AML-193 (cell line): ENCODE measurements at places on chromosomes 11 and 22.
A peak's percentile ranks its signal among the peaks of the same experiment; 100 is the strongest.

DNA sequence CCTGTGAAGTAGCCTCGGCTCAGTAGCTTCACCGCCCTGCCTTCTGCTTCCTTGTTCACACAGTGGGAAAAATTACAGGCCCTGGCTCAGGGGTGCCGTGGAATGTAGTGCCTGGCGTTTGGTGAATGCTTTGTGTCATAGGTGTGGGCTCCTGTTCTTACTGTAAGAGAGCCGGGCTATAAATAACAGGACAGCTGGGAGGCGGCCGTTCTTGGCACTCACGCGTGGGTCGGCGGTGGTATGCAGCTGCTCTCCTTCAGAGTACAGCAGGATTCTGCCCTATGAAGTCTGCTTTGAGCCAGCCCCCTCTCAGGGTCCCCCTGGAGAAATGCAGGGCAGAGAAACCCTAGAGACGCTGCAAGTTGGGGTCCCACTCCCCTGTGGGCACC is 84.2 kb downstream of the CTTN start:
- DNase-seq, result no peak

GRCh38 chr11:12200991-12201985 is 90.9 kb downstream of the MICAL2 start:
- no peak for DNase-seq

DNA sequence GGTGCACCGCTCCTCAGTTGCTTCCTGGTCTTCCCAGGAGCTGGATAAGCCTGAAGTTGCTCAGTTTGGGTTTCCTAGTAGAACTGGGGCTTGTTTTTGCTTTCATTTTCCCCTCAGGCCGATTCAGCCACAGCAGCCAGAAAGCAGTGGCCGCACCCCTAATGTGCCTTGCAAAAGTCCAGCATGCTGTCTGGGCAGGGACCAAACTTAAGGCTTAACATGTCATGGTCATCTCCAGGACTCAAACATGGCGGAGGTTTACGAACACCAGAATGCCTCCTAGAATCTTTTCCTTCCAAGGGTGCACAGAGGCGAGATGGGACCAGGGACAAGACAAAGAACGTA is 2.5 kb downstream of the GNG3 start:
- no peak for DNase-seq

DNA sequence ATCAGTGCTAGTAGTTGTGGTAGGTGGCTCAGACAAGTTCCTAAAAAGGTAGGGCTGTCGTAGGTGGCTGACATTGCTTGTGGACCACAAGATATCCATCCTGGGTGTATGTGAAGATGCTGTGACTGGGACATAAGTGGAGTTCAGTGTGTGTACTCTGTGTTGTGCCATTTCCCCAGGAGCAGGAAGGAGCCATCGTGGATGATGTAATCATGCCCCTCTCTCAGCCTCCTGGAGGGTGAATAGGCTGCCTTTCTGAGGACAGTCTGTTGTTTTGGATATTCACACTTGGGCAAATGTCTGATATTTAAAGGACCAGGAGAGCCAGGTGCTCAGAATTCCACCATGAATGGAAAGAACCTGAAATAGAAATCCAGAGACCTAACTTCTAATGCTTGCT is 2.7 kb downstream of the HEPHL1 start:
- no peak for DNase-seq

GRCh38 chr11:46307369-46307768 is 29.9 kb downstream of the CREB3L1 start:
- DNase-seq, result no peak

GRCh38 chr11:71330349-71330748 is 78.0 kb upstream of the SHANK2 start:
- no peak for DNase-seq

- peak; percentile 57 for DNase-seq
Measured at GRCh38 chr11:34266090-34266912, 91.5 kb downstream of the ABTB2 start.

- no peak for DNase-seq
Measured at GRCh38 chr22:29830585-29830984, 7.5 kb downstream of the ASCC2 start.

- DNase-seq, result no peak
Measured at GRCh38 chr22:43206509-43207161, 19.7 kb upstream of the TTLL12 start.

DNA sequence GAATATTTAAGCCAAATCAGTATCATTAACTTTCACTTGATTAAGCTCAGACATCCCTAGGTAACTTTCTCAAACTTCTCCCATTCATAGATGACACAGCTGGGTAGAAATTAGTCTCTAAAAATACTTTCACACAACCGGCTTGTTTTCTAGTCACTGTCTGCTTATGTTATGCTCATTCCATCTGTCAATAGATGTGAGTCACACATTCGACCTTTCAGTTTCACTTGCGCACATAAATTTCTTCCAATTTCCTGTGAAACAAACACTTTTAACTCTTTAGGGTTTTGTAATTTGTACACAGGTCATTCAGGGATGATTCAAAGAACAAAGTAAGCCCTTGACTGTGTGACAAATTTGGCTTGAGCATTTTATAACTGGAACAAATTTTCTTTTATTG is 723.0 kb downstream of the KCNA4 start:
- DNase-seq, result no peak

GRCh38 chr11:68077617-68078582 is 39.1 kb downstream of the TCIRG1 start:
- no peak for DNase-seq

- no peak for DNase-seq
Measured at GRCh38 chr22:20258584-20259326, 9.4 kb downstream of the RTN4R start.

DNA sequence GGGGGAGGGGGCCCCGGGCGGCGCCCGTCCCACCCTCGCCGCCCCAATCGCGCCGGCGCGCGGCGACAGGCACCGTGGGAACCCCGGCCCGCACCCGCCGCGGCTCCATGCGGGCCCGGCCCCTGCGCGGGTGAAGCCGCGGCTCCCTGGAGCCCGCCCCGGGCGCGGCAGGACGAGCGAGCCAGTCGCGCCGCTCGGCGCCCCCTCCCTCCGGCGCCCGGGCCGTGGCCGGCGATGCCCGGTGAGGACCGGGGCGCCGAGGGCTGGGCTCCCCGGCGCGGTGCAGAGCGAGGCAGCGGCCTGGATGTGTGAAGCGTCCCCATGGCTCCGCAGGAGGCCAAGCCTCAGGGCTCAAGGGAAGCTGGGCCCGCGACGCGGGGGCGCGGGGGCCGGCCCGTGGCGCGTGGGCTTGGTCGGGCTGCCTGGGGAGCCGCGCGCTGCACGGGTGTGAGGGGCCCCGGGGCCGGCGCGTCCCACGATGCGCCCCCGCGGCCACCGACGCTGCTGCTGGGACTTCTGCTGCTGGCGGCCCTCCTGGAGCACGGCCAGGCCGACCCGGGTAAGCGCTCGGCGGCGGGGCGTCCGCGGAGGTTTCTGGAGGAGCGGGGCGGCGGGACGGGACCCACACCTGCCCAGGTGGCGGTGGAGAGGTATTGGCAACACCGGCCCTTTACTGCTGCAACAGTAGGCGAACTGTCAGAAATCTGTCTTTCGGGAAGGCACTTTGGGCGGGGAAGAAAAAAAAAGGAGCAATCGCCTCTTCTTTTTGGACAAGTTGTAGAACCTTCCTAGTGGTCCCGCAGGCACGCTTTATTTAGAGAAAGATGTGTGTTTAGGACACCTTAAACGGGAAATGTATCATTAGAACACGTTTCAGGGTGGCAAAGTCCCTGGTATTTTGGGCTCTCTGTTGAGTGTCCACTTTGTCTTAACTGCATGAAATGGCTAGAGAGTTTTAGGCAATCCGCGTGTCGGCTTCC is 119.4 kb downstream of the HIPK3 start:
- DNase-seq, result no peak

GRCh38 chr11:62463121-62463542 is 44.3 kb downstream of the SCGB1A1 start:
- DNase-seq, result no peak

- no peak for DNase-seq
Measured at GRCh38 chr11:74948546-74948897, 369 bp downstream of the XRRA1 start.

GRCh38 chr11:70262951-70263350 is 7.5 kb upstream of the PPFIA1 start:
- no peak for DNase-seq

DNA sequence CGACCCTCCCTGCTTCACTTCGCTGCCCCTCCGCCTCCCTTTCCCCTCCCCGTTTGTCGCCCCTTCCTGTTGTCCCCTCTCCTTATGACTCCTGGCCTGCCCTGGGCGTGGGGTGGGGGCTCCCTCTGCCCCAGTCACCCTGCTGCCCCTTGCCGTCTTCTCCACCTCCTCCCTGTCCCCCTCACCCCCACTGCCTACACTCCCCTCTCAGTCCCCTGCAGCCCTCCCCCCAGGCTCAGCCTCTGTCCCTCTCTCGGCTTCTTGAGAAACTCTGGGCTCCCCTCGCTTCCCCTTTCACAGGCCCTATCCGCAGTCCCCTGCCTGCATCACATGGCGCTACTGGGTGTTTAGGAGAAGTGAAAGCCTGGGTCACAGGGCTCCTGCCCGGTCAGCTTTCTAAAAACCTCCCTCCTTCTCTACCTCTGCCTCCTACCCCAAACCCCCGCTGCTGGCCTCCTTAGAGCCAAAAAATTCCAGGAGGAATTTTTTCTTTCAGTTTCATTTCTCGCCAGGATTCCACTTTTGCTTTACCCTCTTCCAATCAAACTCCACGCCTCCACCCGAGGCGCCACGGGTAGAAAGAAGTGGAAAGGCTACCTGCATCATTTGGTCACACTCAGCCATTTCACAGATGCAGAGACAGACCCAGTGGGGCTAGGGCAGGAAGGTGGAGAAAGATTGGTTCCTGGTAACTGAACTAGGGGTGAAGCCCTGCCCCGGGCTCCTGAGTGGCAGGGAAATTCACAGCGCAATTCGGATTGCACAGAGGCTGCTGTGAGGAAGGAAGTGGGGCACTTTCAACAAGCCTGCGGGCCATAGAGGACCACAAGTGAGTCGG is at the start of gene SLC15A3:
SLC15A3 (minus strand) TSS at position 273 of the 838 bp plus-strand sequence. CDS start 625 bp downstream, outside the sequence.
- peak; percentile 79 for DNase-seq

- DNase-seq, result no peak
Measured at GRCh38 chr11:21567645-21568290, 625.1 kb upstream of the ANO5 start.

DNA sequence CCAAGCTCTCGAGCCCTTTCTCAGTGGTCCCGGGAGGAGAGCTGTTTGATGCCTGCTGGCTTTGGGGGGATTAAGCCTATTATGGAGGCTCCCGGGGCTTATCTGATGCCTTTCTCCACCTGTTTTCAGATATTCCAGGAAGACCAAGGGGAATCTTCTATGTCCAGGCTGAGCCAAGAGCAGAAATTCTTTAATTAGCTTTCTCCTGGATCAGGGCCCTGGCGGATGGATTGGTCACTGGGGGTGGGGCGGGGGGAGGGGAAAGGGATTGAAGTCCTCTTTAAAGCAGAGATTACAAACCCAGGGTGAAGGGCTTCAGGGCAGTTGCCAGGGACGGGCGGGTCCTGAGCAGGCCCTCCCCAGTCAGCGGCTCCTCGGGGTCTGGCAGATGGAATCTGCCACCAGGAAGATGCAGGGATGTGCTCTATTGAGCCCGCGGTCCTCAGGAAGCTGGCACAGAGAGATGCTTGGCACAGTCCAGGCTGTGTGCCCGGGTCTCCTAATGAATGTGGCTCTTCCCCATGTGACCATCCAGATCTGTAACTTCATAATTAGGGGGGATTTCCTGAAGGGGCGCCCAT is 33.6 kb downstream of the MACROD1 start:
- DNase-seq, result no peak

DNA sequence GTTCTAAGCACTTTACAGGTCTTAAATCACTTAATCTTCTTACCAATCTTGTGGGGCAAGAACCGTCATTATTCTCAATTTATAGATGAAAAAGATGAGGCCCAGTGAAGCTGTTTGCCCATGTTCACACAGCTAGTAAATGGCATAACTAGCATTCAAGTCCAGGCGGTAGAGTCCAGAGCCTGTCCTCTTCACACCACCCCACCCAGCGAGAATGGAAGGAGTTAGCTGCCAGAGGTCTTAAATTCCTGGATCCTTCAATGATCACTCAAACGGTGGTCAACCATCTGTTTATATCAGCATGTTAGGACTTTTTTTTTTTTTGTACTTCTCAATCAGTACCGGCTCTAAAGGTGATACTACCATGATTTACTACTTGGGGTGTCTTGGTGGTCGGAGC is 43.3 kb downstream of the PARVA start:
- no peak for DNase-seq

GRCh38 chr11:43943372-43943930 is 1.0 kb downstream of the C11orf96 start:
- DNase-seq, result no peak

- DNase-seq, result no peak
Measured at GRCh38 chr22:35572556-35572955, 31.9 kb downstream of the RASD2 start.

- no peak for DNase-seq
Measured at GRCh38 chr11:112248201-112248600, 12.5 kb downstream of the PLET1 start.

DNA sequence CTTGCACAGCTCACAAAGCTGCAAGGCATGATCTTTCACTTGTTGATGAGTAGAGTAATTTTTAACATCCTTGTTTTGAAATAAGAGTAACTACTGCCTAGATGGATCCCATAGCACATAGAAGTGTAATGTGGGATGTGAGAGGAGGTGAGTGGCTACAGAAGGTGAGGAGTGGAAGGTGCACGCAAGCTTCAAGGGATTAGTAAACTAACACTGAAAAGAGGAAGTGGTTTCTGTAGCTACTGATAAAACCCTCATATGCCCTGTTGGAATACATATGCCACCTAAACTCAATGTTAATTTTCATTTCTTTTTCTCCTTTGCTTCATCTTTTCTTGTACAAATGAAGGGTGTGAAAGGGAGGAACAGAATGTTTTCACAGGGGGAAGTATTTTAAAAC is 22.0 kb upstream of the CTSC start:
- peak; percentile 57 for DNase-seq

DNA sequence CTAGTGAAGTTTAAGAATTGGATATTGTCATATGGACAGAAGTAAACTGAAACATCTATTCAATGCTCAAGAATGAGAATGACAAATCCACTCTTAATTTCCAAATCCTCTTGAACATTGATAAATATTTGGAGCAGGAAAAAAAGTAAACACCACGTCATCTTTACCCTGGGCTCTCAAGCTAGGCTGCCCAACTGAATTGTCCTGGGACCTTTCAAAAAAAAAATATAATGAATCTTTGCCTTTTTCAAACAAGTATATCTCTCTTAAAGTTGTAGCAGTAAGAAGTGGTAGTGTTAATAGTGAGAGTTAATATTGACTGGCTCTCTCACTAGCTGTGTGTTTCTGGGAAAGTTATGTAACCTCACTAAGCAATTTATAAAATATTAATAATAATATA is 374.3 kb downstream of the LRRC4C start:
- no peak for DNase-seq

GRCh38 chr11:96242191-96242847 is 100.7 kb downstream of the MAML2 start:
- peak; percentile 57 for DNase-seq

- DNase-seq, result no peak
Measured at GRCh38 chr11:44016131-44016530, 31.6 kb upstream of the ACCSL start.

- no peak for DNase-seq
Measured at GRCh38 chr11:44610186-44610955, 44.9 kb downstream of the CD82 start.

- no peak for DNase-seq
Measured at GRCh38 chr11:90795746-90796145, 572.9 kb upstream of the CHORDC1 start.

GRCh38 chr22:38304526-38304925 is 12.7 kb downstream of the CSNK1E start:
- no peak for DNase-seq
